ENCODE measurements at places on chromosomes 2 and 18. TPM values are rescaled to one million over a fixed set of nuclear protein-coding genes. Genes with fewer than 3 reads are reported as not detected.
A peak's percentile ranks its signal among the peaks of the same experiment; 100 is the strongest.

ITPRIPL1 gene
- 5.5 TPM for polyA plus RNA-seq

- no peak for DNase-seq
These were observed 867 bp downstream of the SF3B6 start for GRCh38 chr2:24075259-24075658.

- DNase-seq: no peak
These were observed 428.8 kb downstream of the LRATD1 start for GRCh38 chr2:15061268-15061667.

GRCh38 chr18:51630706-51631105, 433.2 kb upstream of the MEX3C start:
- DNase-seq: no peak

GRCh38 chr2:43611987-43612894, 16.4 kb upstream of the THADA start:
- peak; percentile 84 for DNase-seq

GRCh38 chr2:11502740-11503292, 31.0 kb upstream of the GREB1 start:
- DNase-seq: no peak

DNA sequence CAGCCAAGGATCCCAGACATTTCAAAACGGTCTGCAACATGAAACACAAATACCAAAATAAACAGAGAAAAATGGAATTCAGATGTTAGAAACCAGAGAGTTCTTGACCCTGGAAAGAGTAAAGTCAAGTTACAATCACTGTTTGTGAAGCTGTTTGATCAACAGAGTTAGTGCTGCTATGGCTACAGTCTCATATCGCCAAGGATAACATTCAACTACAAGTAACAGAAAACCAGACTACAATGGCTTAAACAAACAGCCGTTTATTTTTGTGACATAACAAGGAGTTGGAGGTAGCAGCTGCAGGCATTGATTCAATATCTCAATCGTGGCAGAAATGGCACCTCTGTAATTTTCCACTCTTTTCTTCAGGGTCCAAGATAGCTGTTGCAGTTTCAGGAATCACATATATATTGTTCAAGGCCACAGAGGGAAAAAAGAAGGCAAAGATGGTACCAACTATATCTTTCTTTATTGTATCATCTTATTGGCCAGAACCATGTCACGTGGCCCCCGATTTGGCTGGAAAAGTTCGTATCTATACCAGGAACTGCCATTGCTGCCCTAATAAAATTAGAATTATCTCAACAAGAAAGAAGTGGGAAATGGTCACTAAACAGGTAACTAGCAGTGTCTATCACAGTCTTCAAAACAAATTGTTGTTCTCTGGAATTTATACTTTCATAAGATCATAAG, 17.7 kb upstream of the HNRNPLL start:
- DNase-seq: no peak

DNA sequence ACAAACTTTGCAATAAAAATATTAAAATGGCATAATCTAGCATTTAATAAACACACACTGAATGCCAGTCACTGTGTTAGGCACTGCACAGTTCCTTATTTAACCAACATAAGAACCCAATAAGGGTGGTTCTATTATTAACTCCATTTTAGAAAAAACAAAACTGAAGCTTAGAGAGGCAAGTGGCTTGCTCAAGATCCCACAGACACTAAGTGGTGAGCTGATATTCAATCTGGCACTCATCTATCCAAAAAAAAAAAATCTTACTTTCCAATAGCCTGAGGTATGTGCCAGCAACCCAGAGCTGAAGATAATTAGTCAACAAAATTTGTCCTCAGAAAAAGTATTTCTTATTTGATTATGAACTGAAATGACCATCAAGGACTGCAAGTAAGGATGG, 799 bp downstream of the CYTIP start:
- DNase-seq: no peak

- peak; percentile 93 for DNase-seq
These were observed at the start of gene HS1BP3 for GRCh38 chr2:20650877-20651730. Gene HS1BP3 (minus strand): TSS chr2:20651098. CDS start chr2:20651063, 35 bp downstream.

ACTG2 gene
- polyA plus RNA-seq: 48.5 TPM
